ENCODE measurements at places on chromosomes 11 and 22.
A peak's percentile ranks its signal among the peaks of the same experiment; 100 is the strongest.

- DNase-seq = no peak
Observed at GRCh38 chr11:130888790-130889189, 27.5 kb downstream of the SNX19 start.

GRCh38 chr11:118008271-118008911 is 22.2 kb downstream of the IL10RA start:
- no peak for DNase-seq

GRCh38 chr11:30635401-30635989 is 49.3 kb upstream of the MPPED2 start:
- no peak for DNase-seq

DNA sequence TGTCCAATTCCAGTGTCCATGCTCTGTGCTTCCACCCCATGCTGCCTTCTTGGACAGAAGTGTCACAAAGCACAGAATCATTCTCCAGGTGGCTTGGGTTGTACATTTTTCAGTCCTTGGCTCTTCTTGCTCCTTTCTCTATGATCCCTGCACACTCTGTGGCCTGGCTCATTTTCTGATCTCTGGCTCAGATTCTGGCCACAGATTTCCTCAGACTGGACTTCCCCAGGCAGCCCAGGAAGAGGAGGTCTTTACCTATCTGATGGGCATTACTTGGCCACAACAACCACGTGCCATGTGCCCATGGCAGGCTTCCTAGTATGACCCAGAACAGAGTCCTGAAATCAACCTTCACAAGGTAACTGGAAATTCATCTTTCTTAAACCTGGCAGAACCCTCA is 27.2 kb downstream of the SYTL2 start:
- DNase-seq = peak; percentile 35

- peak; percentile 40 for DNase-seq
Observed at GRCh38 chr11:6315811-6316425, 4.4 kb downstream of the CAVIN3 start.

DNA sequence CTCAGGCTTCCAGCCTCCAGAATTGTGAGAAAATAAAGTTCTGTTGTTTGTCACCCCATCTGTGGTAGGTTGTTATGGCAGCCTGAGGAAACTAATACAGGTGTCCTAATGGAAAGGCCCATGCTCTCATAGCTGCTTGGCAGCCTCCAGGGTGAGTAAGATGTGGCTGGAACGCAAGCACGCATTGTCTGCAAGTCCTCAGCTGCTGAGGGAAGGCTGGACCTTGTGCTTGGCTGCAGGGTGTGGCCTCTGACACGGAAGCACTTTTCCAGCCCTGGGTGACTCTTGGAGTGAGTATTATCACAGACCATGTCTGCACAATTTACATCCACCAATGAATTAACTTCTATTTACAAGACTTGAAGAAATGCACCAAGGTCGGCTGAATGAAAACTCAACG is 44.4 kb upstream of the BARX2 start:
- DNase-seq = peak; percentile 60

DNA sequence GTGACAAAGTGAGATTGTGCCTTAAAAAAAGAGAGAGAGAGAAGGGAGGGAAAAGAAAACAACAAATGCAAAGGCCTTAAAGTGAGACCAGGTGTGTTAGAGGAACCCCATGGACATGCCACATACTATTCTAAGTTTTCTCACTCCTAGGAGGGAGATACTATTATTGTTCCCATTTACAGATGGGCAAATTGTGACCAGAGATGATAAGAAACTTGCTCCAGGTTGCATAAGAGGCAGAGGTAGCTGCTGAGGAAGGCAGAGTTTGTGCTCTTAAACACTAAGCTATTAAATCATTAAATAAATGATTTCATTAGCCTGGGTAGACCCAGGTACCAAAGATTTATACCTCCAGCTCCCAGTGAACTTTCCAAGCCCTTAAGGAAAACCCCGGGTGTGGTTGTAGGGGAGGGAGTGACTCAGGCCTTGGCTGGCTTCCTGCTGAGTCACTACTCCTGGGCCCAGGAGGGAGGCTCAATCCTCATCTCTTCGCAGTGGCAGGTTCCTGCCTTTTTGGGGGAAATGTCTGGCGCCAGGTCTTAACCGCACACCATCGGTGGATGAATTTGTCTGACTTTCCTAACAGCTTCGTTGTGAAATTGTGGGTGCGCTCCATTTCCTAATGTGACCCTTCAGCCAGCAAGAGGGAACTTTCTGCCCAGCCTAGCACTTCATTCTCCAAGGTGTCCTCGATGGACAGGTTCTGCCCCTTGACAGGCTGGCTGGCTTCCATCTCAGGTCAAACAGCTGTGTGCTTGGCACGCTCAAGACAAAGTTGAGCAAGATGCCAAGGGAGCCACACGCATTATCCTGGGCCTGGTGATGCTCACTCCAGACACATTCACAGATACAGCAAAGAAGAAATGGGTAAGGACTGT is 33.4 kb upstream of the PTPRJ start:
- DNase-seq = peak; percentile 98

- DNase-seq = peak; percentile 82
Observed at GRCh38 chr11:110971140-110971539, 258.9 kb upstream of the ARHGAP20 start.

DNA sequence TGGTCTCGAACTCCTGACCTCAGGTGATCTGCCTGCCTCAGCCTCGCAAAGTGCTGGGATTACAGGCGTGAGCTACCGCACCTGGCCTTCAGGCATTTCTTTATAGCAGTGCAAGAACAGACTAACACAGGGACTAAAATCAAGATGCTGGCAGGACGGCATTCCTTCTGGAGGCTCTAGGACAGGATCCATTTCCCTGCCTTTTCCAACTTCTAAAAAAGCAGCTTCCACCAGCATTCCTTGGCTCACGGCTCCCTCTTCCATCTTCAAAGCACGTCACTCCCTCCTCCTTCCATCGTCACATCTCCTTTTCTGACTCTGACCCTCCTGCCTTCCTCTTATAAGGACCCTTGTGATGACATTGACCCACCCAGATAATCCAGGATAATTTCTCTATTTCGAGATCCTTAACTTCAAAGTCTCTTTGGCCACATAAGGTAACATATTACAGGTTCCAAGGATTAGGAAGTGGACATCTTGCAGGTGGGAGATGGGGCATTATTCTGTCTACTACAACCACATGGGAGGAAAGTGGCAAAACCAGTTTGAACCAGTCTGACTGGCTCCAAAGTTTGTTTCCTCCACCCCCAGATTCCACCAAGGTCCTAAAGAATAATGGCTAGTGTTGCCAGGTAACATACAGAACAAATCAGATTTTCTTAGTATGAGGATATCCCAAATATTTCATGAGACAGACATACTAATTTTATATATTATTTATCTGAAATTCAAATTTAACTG is 172.5 kb downstream of the MN1 start:
- DNase-seq = peak; percentile 17

DNA sequence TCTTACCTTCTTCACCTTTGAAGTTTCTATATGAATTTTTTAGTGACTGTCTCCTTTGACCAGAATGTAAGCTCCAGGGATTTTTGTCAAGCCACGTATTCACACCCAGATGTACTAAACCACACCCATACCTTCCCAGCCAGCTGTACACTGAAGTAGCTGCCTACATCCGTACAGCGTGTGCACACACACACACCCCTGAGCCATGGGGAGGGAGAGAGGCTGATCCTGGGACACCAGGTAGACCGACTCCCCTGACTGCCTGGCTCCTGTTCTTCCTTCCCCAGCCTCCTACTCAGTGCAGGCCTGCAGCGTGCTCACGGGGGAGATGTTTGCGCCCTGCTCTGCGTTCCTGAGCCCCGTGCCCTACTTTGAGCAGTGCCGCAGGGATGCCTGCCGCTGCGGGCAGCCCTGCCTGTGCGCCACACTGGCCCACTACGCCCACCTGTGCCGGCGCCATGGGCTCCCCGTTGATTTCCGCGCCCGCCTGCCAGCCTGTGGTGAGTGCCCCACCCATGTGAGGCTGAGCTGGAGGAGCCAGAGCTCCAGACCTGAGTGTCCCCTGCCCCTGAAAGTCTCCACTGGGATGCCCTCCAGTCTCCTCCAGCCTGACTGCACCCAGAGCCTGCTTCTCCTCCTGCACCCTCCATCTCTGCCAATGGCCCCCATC is 25.9 kb downstream of the OTOG start:
- DNase-seq = no peak

GRCh38 chr22:32042924-32043323 is at the start of gene SLC5A1:
Gene SLC5A1 (plus strand): TSS chr22:32043261. CDS start chr22:32043282, 21 bp downstream.
- peak; percentile 76 for DNase-seq

DNA sequence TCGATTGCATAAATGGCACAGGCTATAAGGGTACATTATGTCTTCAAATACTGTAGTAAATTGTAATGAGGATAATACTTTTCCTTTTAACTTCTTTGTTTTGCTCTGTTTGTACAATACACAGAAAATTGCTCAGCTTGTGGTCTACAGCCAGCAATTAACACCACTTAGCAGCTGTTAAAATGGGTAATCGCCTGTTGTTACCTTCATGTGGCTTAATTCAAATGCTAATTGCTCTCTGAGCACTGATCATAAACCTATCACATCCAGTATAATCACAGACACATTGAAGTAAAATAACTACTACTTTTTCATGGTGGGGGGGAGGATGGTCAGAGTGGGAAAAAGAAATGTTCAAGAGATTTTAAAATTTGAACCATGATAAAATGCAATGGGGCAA is 1164.1 kb upstream of the CNTN5 start:
- DNase-seq = no peak

DNA sequence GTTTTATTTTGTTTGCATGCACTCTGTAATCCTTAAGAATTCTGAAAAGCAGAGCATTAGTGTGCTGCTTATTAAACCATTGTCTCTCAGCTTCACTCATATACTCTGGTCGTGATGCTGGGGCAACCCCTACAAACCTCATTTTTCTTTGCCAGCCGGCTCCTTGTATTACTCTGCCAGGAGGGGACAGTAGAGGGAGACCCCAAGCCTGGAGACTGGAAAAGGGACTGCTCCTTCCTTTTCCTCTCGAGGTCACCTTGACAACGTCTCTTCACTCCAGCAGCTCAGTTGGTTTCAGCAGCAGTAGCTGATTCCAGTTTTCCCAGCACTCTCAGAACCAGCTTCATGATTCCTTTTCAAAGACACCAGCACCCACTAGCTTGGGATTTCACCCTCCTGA is 2.8 kb upstream of the JHY start:
- DNase-seq = no peak

GRCh38 chr11:13098616-13099289 is 89.6 kb downstream of the RASSF10 start:
- peak; percentile 89 for DNase-seq

GRCh38 chr11:90242894-90243416 is 20.1 kb upstream of the CHORDC1 start:
- DNase-seq = no peak

DNA sequence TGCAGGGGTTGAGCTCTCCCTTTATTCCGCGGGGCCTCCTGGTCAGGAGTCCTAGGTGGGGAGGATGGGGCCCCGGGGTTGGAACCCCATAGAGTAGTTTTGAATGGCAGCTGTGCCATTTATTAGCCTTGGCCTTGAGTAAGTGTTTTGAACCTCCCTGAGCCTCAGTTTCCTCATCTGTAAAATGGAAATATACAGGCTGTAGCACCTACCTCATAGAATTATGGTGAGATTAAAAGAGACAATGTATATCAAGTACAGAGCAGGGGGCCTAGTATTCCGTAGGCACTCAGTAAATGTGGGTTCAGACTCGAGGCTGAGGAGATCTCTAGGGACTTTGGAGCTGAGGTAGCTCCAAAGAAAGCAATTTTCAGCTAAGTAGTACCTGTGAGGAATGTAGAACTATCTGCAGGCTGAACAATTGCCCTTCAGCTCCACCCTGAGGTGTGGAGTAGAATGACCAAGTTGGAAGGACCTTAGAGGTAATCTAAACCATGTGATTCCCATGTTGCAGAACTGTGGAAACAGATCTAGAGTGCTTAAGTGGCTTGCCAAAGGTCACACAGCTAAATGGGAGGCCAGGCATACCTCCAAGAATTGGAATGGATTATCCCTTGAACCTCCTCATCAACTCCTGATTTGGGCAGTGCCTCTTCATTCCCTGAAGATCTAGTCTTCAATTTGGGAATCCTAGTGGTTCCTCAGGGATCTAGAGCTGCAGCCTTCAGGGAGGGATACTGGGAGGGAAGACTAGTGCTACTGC is 682 bp downstream of the PGAP2 start:
- DNase-seq = peak; percentile 70

- DNase-seq = no peak
Observed at GRCh38 chr11:15185021-15185420, 70.3 kb downstream of the INSC start.

DNA sequence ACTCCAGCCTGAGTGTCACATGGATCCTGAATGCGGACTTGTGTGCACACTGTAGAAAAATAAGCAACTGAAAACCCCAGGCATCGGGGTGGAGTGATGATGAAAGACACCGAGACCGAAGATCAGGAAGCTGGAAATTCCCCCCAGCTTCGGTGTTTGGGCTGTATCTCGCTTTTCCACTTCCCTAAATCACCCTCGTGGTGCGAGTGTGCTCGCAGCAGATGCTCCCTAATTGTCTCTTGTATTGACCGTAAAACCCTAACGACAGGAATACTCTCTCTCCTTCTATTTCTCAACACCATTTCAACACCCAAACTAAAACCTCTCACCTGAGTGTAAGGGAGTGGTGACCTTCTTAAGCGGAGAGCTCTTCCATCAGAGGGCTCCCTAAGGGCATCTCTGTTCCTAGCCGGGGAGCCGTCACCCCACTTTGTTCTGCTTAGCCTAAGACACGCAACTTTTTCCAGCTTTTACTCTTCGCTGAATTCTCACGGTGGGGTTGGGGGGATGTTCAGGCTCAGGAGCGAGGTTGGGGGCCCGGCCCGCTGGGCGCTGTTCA is 635 bp upstream of the GRK3 start:
- peak; percentile 48 for DNase-seq

DNA sequence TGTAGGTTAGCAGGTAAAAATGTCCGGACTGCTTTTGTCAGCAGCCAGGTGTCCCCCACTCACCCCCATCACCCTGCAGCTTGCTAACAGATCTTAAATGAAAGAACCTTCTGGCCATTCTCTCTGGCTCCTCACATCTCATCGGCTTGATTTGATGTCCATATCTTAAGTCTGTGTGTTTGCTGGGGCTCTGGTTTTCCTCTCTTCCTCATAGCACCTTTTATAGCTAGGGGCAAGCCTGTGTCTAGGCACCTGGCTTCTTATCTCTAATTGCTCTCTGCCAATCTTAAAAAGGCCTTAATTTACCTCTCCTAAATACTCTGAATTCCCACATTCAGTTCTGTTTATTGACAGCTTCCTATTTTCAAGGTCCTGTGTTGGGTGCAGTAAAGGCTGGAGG is 72.0 kb downstream of the ARHGAP42 start:
- DNase-seq = no peak

DNA sequence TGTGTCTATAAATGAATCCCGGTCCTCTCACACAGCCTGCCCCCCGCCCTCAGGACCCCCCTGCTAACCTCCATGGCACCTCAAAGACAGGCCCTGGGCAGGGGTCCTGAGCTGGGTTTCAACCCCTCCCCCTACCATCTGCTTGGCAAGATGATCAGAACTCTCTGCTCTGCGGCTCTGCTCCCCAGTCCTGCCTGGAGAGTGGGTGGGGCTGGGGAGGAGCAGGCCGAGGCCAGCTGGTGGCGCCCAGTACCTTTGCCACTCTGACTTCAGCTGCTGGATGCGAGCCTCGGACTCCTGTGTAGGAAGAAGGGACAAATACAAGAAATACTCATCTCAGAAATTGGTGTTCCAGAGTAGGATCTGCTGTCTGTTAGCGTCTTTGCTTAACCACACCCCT is 15.0 kb downstream of the SUN2 start:
- DNase-seq = no peak
